ENCODE measurements at places on chromosomes 4 and X.
A peak's percentile ranks its signal among the peaks of the same experiment; 100 is the strongest.

- no peak for DNase-seq
These were observed 59.4 kb downstream of the PHF8 start for GRCh38 chrX:53984895-53985294.

DNA sequence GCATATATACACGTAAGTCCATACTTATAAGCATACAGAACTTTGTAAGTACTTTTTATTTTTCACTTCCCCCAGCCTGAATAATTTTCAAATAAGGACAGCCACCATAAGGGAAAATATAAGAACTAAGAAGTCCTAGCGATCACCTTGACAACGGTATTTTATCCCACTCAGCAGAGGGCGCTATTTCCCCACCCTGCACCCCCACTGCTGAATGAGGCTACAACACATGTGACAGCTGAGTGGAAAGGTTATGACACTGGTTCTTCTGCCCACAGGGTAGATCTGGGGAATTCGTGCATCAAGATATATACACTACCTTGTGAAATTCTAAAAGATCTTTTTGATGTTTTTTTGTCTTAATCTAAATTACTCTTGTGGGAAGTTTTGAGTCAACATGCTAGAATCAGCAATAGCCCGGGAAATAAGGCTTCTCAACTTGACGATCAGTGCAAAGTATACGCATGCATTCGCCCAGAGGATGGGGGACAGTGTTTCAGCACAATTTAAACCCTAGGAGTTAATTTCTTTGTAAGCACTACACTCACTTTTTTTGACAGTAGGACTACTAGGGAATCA lies 151.5 kb downstream of the CORIN start:
- DNase-seq = peak; percentile 22

DNA sequence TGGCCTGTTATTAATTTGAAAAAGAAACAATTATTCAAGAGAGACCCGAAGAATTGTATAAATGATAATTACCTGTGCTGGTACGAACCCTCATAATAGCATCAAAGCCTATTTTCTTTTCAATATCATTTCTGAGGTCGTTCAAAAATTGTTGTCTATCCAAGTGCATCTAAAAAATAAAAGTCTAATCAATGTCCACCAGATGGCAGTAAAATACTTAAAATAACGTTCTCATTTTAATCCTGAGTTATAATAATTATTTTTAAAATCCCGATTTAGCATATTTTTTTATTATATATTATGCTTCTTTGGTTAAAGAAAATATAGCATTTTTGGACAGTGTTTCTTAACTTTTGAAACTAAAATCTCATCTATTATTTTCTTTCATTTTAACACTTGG lies 55.7 kb downstream of the METTL14 start:
- DNase-seq = no peak

- no peak for DNase-seq
These were observed 105.9 kb downstream of the SH3RF1 start for GRCh38 chr4:169164669-169165415.

DNA sequence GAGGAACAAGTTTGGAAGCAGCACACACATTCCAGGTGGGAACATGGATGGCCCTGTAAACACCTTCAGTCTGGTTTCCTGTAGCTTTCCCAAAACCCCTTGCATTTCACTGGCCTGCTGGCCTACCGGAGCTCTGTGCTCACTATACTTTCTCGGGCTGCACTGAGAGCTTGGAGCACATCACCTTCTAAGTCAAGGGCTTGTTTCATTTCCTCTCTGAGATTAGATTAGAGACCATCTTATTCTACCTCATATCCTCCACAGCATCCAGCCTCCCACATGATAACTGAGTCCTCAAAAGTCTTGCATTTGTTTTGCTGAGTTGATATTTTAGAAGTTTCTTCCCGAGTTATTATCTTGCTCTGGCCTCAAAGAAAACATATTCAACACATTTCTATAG lies 147.7 kb downstream of the RASL11B start:
- no peak for DNase-seq

DNA sequence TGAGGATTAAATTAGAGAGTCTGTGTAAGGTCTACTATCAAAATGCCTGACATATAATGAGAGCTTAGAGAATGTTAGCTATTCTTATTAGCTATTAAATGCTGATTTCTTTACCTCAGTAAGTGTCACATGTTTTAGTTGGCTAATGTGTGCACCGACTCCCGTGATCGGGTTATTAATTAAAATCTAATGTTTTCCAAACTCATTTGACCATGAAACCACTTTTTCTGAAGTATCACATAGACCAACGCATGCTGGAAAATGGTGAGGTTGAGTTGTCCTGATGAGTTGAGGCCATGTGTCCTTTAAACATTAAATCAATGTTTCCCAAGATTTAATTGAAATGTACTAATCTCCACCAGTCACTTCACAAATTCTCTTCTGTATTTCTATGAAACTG lies 84.8 kb upstream of the C1QTNF7 start:
- no peak for DNase-seq

DNA sequence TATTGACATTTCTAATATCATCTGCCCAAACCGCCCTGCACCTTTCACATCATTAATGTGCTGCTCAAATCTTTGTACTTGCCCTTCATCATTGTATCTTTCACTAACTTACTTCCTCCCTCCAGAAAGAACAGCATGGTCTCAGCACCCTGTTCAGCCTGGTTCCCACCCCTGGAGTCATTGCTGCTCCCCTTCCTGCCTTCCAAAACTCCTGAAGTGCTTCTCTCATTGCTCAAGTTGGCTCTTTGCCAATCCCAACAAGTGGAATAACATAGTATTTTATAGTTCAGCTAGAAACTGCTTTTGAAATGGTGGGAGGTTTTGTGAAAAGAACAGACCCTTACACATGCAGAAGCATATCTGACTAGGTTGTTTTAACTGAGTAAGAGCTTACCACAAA lies 14.0 kb upstream of the TTC29 start:
- no peak for DNase-seq

- DNase-seq = no peak
These were observed 140.0 kb downstream of the COL4A6 start for GRCh38 chrX:108298165-108298602.

DNA sequence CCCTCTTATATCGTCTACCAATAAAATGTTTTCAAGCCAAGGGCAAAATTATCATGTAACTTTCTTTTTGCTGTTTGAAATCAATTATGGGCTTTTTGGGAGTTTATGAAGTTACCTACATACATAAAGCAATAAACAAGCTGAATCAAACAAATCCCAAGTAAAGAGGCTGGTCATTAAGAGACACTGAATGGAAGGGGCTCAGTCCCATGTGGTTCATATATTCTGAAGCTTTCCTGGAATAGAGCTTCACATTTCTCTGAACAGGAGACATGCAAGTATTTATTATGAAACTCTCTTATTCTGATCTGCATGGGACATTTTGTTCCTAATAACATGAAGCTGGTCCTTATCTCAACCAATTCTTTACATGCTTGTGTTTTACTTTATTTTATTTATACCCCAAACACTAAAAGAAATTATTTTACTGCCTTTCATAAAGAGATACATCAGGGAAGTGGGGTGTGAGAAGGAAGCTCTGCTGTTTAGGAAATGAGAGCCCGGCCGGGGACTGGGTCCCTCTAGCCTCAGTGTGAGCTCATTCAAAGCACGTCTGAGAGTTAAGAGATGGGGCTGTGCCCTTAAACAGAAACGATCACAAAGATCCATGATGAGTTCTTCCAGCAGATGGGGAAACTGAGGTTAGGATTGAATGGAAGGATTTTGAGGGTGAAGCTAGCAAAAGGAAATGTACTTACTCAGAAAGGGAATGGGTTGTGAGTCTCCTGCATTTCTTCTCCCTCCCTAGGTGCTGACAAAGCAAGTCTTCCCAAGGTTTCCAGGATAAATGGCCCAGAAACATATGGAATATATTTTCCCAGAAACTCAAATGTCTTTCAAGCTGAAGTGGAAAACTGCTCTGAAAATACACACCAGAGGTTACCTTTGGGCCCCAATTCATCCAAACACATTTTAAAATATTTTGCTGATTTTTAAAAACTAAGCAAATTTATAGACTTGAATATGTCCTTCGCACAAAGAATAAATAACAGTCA lies 93.1 kb upstream of the LNX1 start:
- no peak for DNase-seq

DNA sequence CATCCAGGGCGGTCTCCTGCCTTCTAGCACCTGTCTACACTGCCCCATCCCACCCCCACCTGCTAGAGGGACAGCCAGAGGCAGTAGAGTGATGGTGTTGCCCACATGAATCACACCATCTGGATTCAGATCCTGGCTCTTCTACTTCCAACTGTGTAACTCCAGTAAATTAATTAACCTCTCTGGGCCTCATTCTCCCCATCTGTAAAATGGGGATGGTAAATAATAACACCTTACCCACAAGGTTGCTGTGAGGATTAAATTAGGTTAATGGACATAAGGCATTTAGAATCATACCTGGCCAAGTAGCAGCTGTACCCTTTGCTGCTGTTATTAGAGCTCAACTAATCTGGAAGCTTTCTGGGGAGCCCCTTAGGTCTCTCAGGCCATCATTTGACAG lies 149.6 kb upstream of the BCOR start:
- no peak for DNase-seq

DNA sequence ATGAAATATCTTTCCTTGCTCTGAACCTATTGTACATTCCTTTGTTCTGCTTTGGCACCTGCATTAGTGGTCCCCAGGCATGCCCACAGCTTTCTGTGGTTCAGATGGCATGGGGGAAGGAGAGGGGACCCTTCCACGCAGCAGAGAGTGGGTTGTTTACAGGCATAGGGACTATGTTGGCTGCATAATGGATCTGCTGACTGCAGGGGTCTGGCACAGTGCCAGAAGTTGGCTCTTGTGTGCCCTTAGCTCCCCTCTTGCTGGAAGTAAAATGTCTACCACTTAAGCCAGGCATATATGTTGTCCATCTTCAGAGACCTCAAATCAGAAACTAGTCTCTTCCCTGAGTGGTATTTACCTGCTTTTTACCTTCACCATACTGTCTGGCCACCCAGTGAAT lies 651.9 kb upstream of the PCDH7 start:
- DNase-seq = no peak

- DNase-seq = no peak
These were observed 65.6 kb downstream of the RAB40A start for GRCh38 chrX:103453655-103454054.

Measured in stimulated activated CD8-positive, alpha-beta memory T cell treated with anti-CD3 and anti-CD28 coated beads, Interleukin-7, amount 100 ng/mL, for 24 hours (primary cell).